Germinal center (tissue), 1 donor: ENCODE measurements at places on chromosomes 7 and 10.

- no peak for DNase-seq
Observed at GRCh38 chr7:118948508-118948907, 724.0 kb downstream of the ANKRD7 start.

DNA sequence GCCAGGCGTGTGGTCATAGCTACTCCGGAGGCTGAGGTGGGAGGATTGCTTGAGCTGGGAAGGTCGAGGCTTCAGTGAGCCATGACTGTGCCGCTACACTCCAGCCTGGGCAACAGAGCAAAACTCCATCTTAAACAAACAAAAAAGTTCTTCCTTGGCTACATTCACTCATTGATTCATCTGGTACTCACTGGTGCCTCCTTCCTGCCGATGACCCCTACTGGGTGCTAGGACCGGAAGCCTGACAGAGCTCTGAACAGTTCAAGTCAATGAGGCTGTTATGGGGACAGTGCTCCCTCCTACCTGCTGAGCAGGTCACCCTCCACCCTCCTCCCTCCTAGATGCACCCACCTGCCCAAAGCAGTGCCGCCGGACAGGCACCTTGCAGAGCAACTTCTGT lies 4.9 kb downstream of the PCOLCE start:
- DNase-seq: no peak

GRCh38 chr10:22713853-22714478 lies 412 bp downstream of the PIP4K2A start:
- peak; percentile 51 for DNase-seq

DNA sequence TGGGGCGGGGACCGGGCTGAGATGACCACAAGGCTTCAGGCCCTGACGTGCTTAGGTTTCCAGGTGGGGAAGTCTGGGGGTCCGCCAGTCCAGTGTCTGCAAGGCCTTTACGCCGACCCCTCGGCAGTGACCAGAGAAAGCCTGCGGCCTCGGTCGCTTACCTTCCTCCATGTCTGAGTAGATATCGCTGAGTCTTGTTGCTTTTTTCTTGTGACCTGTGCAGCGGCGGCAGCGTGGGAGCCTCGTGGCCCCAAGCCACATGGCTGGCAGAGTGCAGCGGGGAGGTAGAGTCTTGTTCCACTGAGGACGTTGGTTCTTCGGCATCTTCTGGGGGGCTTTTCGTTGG lies 329 bp downstream of the NOLC1 start:
- no peak for DNase-seq

DNA sequence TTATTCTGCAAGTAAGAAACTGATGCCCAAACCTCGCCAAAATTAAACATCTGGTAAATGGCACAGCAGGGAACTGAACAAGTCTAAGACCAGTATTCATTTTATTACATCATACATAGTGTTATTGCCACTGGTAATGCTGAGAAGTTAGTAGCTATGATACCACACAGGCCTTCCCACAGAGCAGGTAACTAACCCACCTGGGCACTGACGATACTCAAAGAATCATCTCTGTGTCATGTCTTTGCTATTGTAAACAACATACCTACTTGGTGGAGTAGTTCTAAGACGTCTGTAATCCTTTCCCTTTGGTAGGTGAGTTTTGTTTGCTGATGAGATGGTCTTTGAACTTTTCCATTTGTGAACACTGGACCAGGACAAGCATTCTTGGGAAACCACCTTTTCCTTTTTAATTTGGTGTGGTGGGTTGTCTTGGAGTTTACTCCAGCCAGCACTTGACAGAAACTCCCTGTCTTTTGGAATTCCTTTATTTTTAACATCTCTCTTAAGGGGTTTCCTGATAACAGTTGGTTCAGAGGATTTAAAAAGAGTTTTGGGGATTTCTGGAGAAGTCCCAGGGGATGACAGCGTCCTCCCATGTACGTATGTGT lies 40.9 kb downstream of the PDSS1 start:
- peak; percentile 10 for DNase-seq

DNA sequence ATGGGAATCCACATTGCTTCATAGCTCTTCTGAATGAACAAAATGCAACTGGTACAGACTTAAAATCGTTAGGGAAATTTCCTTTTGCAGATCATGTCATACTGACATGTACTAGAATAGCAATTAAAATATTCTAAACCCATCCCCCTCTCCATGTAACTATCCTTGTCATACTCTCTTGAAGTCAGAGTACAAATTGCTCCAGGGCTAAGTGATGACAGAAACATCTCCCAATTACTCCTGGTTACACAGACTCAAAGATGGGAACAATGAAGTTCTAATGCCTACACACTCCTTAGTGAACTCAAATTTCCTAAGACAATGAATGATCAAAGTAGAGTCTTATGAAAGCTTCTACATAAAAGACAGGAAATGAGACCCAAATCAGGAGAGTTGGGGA lies 87.2 kb downstream of the PDE1C start:
- DNase-seq: no peak
